Caki2 (cell line): ENCODE measurements at places on chromosomes 1 and 21.

GRCh38 chr1:45355683-45356082 lies 15.4 kb upstream of the MUTYH start:
- DNase-seq = no peak

- peak; percentile 34 for DNase-seq
These were observed 5.9 kb downstream of the CEP85 start for GRCh38 chr1:26239936-26240335.

- no peak for DNase-seq
These were observed 17.3 kb downstream of the DPH5 start for GRCh38 chr1:101008229-101008834.

- no peak for DNase-seq
These were observed 8.4 kb downstream of the EXTL1 start for GRCh38 chr1:26029864-26030481.

DNA sequence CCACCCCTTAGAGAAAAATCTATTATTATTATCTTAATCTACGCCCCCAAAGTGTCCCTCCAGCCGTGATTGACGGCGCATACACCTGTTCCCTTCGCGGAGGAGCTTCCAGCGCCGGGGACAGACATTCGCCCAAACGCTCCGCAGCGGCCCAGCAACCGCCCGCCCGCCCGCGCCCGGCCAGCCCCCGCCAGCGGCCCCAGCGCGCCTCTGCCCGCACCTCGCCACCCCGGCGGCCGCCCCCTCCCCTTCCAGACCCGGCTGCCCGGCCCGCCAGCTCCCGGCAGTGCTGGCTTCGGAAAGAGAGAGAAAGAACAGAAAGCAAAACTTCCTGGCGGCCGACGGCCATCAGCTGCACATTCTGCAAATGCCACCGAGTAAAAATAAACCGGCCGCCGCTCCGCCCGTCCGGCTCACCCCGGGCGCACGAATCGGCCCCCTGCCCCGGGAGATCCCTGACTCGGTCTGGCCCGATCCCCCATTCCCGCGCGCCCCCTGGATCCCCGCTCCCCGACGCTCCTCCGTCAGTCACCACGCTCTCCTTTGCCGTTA lies 1.6 kb downstream of the CASZ1 start:
- DNase-seq = no peak

DNA sequence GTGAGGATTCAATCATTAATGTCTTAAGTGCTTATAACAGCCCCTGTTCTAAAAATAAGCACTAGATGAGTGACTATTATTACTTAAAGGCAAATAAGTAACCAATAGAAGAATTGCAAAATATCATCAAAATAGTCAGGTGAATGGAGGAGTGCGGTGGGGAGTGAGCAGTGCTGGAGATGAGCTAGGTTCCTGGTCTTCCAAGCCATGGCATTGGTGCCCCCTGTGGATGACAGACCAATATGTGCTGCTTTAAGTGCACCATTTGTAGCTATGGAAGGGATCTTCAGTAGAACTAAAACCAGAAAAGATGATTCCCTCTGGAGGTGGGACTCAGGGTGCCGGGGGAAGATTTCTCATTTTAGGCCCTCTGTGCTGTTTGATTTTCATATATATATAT lies 46.1 kb upstream of the SLC30A1 start:
- no peak for DNase-seq

GRCh38 chr1:153357076-153357852 lies 390 bp upstream of the S100A9 start:
- DNase-seq = no peak

GRCh38 chr21:23695443-23695842 lies 1911.8 kb downstream of the MRPL39 start:
- DNase-seq = no peak

- DNase-seq = no peak
These were observed 2.7 kb downstream of the IFFO2 start for GRCh38 chr1:18953731-18954231.

GRCh38 chr1:215890438-215890837 lies 323.3 kb downstream of the KCTD3 start:
- no peak for DNase-seq

DNA sequence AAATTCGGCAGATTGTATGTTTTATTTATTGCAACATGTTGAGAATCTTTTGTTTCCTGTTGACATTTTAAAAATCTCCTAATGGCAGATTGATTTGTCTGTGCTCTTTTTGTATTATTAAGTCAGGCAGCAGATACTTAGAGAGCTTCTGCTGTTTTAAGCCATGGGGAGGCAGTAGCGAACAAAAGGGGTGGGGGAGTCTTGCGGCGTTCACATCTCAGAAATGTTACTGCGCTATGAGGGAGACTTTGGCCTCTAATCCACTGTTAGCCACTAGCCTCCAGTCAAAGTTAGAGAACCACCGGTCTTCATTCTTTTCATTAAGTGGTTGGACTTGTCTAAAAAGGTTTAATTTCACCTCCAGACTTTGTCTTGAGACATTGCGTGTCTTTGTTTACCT lies 93.6 kb downstream of the DYRK1A start:
- no peak for DNase-seq

DNA sequence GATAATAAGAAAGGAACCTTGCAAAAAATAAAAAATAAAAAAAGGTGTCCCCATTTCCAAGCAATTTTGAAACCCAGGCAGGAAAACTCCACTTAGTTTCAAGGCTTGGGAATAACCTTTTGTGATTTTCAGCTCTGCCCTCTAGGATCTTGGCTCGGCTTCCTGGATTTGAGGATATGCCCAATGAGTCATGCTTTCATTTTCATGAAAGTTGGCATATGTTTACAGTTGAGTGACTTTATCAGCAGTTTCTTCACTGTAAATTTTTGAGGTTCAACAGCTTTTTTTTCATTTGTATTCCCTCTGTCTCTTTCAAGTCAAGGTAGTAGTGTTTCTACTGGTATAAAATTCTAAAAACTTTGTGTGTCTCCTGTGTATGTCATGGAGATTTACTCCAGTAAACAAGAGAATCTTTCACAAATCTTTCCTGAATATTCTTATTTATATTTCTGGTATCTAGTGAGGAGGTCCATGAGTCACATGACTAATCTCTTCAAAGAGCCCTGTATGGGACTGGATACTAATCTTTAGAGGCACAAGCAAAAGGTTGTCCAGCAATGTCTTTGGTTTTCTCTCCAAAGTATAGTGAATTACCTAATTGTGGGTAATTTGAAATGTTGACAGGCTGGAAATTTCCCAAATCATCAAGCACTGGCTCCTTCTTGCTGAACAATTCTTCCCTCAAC lies 335.3 kb downstream of the BRINP2 start:
- DNase-seq = no peak

DNA sequence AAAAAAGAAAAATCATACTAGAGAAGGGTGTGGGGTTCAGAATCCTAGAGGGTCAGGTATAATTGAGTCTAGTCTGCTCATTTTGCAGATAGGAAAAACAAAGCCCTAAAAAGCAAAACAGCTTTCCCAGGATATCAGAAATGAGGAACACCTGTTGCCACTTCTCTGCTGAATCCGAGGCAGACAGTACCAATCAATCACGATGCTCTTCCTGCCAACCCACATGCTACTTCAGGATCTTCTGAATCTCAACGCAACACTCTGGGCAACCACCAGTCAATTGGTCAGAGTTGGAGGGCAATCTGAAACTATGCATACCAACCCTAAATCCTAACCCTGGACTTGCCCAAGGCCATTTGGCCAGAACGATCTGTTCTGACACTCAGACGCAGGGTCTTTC lies 128.3 kb downstream of the EPHB2 start:
- DNase-seq = no peak
